ENCODE measurements at places on chromosomes 13 and 19.

GRCh38 chr13:49494645-49495044, 1.1 kb upstream of the PHF11 start:
- no peak for DNase-seq

GRCh38 chr19:46623915-46624502, 880 bp downstream of the PTGIR start:
- no peak for DNase-seq

- DNase-seq = no peak
Observed at GRCh38 chr13:107450931-107451330, 764.4 kb downstream of the LIG4 start.

DNA sequence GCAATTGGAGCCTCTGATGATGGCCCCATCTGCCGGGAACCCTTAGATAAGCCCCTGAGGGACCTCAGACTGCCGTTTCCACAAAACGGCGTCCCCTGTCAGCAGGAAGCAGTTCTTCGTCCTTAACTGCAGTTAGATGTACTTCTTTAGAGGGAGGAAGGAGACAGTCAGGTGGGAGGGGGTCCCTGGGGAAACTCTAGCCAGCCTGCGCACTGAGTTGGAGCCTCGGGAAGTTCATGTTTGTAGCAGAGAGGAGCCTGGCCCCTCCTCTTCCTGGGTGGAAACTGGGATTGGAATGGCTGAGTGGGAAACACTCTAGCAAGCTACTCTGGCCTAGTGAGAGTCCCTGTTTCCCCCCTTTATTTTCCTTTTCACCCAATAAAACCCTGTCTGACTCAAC, 612.4 kb downstream of the PCDH9 start:
- no peak for DNase-seq

GRCh38 chr13:106433066-106433465, 102.4 kb downstream of the EFNB2 start:
- DNase-seq = no peak

DNA sequence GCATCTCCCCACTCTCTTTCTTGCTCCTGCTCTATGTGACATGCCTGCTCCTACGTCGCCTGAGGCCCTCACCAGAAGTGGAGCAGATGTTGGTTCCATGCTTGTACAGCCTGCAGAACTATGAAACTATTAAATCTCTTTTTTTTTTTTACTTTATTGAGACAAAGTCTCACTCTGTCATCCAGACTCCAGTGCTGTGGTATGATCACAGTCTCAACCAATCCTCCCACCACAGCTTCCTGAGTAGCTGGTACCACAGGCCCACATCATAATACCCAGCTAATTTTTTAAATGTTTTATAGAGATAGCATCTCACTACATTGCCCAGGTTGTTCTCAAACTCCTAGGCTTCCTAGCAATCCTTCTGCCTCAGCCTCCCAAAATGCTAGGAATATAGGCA, 1067.7 kb downstream of the PCDH9 start:
- DNase-seq = no peak

DNA sequence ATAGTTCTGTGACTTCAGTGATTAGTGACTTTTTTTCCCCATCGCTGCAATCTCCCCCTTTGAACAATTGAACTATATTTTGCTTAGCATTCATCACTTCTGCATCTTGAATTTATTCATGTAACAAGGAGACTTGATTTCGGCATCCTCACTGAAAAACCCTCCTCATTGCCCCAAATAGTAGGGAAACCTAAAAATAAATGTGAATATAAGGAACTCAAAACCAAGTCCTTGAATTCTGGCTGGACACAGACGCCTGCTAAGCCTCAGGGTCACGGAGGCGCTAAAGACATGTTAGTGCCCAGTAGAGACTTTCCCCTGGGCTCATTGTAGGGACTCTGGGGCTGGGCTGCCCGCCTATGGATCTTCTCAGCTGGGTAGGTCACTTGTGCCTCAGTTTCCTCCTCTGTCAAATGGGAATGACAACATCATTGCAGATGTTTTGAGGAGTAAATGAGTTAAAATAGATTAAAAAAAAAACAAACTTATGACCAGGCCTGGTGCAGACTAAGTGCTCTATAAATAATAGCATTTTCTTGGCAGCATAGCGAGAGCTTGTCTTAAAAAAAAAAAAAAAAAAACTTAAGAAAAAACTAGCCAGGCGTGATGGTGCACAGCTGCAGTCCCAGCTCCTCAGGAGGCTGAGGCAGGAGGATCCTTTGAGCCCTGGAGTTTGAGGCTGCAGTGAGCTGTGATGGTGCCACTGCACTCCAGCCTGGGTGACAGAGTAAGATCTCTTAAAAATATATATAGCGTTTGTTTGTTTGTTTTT, 1.8 kb upstream of the ADGRE5 start:
- DNase-seq = no peak

GRCh38 chr19:53132141-53132991, at the start of gene ZNF415:
Gene ZNF415, minus strand, starts transcription at chr19:53132910. Its CDS starts 10,234 bp downstream, at chr19:53122676.
- peak; percentile 12 for DNase-seq

GRCh38 chr13:47277774-47278173, 380.9 kb upstream of the HTR2A start:
- no peak for DNase-seq

DNA sequence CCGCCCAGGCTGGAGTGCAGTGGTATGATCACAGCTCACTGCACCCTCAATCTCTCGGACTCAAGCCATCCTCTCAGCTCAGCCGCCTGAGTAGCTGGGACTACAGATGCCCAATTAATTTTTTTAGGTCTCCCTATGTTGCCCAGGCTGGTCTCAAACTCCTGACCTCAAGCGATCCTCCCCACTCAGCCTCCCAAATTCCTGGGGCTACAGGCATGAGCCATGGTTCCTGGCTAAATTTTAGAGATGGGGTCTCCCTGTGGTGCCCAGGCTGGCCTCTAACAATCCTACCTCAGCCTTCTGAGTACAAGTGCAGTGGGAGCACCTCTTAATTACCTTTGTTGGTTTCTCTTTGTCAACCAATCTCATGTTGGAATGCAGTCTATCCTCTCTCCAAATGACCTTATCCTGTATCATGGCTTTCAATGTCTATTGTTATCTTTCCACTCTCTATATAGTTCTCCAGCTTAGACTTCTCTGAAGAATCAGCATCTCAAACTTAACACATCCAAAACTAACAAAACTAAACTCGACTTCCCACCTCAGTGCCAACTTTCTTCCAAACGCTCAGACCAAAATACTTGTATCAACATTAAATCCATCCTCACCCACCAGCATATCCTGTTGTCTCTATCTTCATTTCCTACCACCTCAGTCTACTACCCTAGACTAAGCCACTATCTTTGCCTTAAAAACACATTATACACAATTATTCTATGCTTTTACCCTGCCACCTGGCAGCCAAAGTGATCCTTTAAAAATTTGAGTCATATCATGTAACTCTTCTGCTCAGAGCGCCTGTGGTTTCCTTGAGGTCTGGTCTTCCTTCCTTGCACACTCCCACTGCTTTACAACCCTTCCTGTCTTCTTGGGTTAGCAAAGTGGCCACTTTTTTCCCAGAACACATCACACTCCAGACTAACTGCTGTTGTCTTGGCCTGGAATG, 6.7 kb downstream of the TPT1 start:
- DNase-seq = no peak

- no peak for DNase-seq
Observed at GRCh38 chr13:34162544-34162933, 344.6 kb downstream of the RFC3 start.

DNA sequence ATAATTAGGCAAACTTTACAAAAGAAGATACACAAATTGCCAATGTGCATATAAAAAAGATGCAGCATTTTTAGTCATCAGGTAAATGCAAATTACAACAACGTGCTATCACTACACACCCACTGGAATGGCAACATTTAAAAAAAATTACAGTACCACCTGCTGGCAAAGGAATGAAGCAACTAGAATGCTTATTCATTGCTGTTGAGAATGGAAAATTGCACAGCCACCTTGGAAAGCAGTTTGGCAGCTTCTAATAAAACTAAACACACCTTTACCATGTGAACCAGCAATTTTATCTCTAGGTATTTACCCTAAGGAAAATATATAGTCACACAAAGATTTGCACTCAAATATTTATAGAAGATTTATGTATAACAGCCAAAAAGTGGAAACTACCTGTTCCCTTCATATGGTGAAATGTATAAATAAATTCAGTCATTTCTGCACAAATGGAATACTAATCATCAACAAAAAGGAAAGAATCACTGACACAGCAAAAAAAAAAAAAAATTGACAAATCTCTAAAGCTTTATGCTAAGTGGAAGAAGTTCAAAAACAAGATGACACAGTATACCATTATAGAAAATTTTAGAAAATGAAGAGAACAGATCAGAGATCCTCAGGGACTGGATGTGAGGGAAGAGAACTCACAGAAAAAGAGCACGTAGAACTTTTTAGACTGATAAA, 30.3 kb downstream of the OXGR1 start:
- no peak for DNase-seq

GRCh38 chr13:103799028-103799427, 732.8 kb upstream of the SLC10A2 start:
- no peak for DNase-seq

DNA sequence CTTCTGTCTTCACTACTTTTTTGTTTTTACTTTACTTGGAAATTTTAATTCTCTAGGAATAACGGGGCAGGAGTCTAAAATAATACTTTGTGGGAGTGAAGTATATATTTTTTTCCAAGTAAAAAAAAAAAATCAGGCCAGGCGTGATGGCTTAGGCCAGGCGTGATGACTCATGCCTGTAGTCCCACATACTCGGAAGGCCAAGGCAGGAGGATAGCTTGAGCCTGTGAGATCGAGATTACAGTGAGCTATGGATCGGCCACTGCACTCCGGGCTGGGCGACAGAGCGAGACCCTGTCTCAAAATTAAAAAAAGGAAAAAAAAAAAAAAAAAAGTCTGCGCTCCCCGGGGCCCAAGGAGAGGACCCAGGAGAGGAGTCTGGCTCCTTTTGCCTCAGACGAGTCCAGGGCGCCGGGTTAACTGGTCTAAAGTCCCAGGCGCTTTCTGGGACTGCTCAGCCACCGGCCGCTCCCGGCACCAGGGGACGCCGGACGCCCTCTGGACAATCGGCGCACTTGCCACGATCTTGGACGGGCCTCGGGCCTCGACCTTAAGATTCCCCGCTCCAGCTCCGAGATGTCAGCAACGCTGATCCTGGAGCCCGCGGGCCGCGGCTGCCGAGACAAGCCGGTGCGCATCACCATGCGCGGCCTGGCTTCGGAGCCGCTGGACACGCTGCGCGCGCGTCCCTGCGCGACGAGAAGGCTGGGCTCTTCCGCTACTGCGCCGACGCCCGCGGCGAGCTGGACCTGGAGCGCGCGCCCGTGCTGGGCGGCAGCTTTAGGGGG, 2.7 kb upstream of the ZFP82 start:
- DNase-seq = no peak

- DNase-seq = no peak
Observed at GRCh38 chr13:59450229-59450628, 713.5 kb downstream of the DIAPH3 start.

GRCh38 chr19:45151320-45151719, 9.5 kb downstream of the NKPD1 start:
- no peak for DNase-seq

DNA sequence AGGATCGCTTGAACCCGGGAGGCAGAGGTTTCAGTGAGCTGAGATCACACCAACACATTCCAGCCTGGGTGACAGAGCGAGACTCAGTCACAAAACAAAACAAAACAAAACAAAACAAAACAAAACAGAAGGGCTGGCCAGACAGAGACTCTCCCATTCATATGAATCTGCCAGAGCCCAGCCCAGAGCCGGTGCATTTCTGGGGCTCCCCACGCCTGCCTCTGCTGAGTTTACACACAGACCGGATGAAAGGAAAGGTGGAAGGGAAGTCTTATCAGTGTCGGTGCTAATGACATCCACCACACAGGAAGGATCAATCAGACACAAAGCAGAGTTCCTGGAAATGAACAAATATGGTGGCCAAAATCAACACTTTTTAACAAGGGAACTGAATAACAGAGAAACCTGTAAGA, 6.8 kb downstream of the TRAPPC6A start:
- DNase-seq = no peak

GRCh38 chr13:24097667-24098066, 62.9 kb upstream of the SPATA13 start:
- peak; percentile 11 for DNase-seq

DNA sequence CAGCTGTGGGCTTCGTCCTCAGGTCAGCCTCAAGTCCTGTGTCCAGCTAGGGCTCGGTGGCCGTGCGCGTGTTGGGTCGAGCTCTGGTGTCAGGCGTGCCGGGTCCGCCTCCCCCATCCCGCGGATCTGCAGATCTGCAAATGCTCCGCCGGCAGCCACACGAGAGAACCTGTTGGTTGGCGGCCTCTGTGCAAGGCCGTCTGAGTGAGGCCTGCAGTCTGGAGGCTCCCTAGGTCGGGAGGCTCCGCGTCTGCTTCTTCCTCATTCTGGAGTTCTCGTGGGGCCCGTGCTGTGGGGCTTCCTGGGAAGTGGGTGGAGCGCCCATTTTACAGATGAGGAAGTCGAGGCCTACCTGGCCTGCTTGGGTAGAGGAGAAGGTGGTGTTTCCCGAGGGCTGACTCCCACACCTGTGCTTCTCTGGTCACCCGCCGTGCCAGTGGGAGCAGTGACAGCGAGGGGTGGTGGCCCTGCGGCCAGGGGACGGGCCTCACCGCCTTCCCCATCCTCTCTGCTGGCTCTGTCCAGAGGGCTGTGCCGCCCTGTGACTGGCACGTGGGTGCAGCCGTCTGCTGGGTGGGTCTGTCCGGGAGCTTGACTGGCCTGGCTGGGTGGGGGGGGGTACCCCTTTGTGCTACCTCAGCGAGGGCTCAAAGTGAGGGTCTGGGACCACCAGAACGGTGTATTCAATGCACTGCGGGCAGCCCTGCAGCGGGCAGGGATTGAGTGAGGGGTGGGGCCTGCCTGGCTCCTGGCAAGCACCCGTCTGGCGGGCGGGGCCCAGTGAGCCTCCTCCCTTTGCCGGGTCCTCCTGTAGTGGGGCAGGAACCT, 3.3 kb downstream of the CSNK1G2 start:
- DNase-seq = no peak

GRCh38 chr19:810077-810855, 11.5 kb downstream of the PLPPR3 start:
- no peak for DNase-seq

DNA sequence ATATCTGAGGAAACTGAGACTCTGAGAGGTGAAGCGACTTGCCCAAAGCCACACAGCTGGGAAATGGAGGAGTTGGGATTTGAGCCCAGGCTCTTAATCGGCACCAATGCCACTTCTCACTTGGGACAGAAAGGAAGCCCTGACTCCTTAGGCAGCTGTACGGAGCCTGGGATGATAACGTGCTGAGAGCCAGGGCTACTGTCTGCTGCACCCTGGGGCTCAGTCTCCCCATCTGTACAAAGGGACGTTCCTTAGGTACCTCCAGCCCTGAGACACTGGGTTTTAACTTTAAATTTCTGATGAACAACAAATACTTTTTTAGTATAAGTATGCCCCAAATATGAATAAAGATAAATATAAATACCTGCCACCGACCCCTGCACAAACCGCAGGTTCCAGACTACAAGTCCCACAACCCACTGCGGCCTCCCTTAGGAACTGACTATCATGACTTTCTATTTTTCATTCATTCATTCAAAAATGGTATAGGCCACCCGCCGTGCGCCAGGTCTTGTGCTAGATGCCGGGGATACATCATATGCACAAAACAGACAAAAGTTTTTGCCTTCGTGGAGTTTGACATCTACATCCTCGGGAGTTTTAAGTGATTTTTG, 776 bp upstream of the NCLN start:
- peak; percentile 36 for DNase-seq

- no peak for DNase-seq
Observed at GRCh38 chr19:32438751-32439150, 33.2 kb downstream of the DPY19L3 start.

GRCh38 chr13:49620170-49620621, 8.1 kb upstream of the ARL11 start:
- no peak for DNase-seq

GRCh38 chr13:42258747-42259146, 13.2 kb upstream of the AKAP11 start:
- DNase-seq = no peak

GRCh38 chr13:65133094-65133493, 2097.0 kb downstream of the PCDH9 start:
- no peak for DNase-seq
